ENCODE measurements at places on chromosomes 3 and 15.

- peak; percentile 49 for DNase-seq
Observed at GRCh38 chr3:29686889-29687592, 406.2 kb downstream of the RBMS3 start.

- DNase-seq: no peak
Observed at GRCh38 chr3:194458131-194458530, 28.7 kb downstream of the ATP13A3 start.

DNA sequence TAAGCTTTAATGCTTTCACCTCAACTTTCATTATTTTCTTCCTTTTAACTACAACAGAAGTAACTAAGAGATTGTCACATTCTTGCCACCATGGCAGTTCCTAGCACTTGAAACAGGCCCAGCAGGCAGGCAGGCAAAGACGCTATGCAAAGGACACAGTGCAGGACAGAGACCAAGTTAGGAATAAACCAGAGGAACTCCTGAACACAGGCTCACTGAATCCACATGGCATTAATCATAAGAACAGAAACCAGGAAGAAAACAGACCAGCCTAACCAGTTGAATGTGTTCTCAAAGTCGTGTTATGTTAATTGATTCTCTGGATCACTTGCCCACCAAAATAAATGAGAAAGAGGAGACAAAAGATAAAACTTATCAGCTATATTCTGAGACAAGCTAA lies 397.6 kb downstream of the TBL1XR1 start:
- DNase-seq: no peak

DNA sequence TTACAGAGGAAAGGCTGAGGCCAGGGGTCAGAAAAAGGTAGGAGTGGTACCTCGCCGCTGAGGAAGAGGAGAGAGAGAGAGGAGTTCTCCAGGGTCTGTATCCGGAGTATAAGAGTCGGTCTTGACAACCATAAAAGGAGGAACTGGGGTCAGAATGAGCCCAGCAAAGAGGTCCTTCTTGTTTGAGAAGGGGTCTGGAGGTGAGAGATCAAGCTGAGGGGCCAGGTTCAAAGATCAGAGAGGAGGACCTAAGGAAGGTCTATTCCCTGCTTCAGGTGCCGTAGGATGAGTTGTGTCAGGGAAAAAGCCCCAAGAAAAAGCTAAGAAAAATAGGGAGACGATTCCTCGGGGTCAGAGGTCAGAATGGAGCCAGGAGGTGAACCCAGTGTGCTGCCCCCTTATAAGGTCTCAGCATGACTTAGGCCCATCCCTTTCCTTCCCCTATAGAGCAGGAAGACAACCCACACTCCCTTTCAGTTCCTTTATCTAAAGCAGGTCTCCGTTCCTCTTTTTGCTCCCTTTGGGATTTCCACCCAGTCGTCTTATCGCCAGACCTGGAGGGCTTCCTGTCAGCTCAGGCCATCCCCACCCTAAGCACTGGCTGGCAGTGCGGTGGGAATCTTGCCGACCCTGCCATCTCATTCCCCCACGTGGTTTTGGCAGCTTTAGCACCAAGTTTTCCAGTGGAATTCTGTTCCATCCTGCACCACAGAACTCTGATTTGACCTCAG lies 651 bp downstream of the MTMR14 start:
- no peak for DNase-seq

DNA sequence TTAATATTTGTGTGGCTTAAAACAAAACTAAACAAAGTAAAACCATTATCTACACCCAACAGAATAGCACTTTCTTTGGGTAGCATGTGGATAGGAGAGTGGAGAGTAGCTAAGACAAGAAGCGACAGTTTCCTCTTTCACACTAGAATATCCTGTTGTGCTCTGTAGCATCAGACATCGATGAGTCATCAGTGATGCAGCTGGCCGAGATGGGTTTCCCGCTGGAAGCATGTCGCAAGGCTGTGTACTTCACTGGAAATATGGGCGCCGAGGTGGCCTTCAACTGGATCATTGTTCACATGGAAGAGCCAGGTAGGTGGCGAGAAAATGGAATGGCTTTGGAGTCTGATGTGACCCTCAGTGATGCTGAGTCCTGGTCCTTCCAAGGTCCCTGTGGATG lies 108.1 kb downstream of the USP13 start:
- DNase-seq: peak; percentile 89

- DNase-seq: no peak
Observed at GRCh38 chr3:66400411-66401156, 100.2 kb downstream of the LRIG1 start.

- DNase-seq: no peak
Observed at GRCh38 chr3:10977892-10978510, 14.5 kb upstream of the SLC6A1 start.

GRCh38 chr15:73908030-73908821 lies 18.0 kb upstream of the LOXL1 start:
- peak; percentile 71 for DNase-seq

DNA sequence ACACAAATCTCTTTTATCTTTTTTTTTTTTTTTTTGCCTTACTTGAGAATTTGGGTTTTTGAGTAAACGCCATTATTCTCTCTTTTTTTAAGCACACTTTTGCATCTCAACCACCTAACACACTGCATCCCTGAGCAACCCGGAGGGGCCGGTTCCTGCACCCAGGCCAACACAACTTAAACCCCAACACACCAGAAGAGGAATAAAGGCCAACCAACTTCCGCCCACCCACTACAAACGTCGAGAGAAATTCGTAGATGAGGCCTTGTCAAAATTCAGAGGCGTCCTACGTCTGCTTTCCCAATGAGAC lies 389 bp upstream of the CCNB2 start:
- no peak for DNase-seq

Data from ELR (cell line).